ENCODE measurements at places on chromosomes 3 and 15.

DNA sequence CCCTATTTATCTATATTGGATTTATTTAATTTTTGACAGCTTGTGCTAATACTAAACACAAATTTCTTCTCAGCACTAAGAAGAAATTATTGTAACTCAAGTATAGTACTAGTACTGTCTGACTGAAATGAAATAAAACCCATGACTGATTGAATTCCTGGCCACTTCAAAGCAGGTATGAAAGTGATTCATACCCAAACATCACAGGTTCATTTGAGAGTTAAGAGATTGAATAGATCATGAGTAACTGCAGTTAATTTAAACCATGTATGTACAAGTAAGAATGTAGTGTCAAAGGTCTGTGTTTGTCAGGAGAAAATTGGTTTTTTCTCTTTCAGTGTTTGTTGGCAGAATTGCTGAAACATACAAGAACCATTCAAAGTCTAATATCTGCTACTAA is 332.0 kb upstream of the GRM7 start:
- DNase-seq = no peak

- DNase-seq = no peak
Measured at GRCh38 chr3:29186131-29186599, 94.7 kb upstream of the RBMS3 start.

DNA sequence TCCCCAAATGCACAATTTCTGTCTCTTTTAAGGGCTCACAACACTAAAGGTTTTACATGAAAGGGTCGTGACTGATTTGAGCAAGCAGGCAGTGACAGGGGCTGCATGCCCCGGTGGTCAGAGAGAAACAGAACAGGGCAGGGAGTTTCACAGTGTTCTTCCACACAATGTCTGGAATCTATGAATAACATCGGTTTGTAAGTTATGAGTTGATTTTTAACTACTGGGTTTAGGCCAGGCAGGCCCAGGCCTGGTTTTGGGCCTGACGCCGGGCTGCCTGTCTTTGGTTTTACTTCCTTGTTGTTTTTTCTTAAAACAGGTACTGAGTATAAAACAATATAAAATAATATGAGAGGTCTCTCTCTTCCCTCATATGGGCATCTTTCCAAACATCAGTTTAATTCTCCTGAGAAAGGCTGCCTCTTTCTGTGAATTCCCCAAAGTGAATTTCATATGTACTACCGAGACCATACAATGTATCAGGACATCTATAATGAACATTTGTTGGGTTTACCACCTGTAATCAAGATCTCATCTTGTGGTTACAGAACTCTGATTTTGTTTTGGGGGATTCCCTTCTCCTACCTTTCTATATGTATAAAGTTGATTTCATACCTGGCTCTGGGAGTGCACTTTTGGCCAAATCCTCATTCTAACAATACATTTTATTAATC is 74.4 kb downstream of the CD200 start:
- no peak for DNase-seq

DNA sequence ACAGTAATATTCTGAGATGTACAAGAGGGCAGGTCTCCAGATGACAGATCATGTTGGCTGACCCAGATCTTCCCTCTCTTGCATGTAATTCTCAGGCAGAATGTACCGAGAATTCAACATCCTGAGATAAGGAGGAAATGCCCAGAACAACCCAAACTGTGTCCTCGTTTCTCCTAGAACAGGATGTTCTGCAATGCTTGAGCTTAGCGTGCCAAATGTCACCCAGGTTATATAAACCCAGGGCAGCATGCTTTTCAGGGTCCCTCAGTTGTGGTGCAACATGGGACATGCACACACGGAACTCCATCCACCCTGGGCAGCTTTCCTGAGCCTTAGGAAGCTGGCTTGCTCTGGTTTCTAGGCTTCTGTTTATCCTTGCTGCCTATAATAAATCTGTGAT is 102.1 kb upstream of the CMC1 start:
- no peak for DNase-seq

- DNase-seq = no peak
Measured at GRCh38 chr3:122268257-122269024, 56.6 kb upstream of the CSTA start.

GRCh38 chr3:152459118-152459515 is 190.4 kb downstream of the MBNL1 start:
- DNase-seq = peak; percentile 27

- DNase-seq = no peak
Measured at GRCh38 chr3:82595530-82595929, 834.1 kb upstream of the GBE1 start.

DNA sequence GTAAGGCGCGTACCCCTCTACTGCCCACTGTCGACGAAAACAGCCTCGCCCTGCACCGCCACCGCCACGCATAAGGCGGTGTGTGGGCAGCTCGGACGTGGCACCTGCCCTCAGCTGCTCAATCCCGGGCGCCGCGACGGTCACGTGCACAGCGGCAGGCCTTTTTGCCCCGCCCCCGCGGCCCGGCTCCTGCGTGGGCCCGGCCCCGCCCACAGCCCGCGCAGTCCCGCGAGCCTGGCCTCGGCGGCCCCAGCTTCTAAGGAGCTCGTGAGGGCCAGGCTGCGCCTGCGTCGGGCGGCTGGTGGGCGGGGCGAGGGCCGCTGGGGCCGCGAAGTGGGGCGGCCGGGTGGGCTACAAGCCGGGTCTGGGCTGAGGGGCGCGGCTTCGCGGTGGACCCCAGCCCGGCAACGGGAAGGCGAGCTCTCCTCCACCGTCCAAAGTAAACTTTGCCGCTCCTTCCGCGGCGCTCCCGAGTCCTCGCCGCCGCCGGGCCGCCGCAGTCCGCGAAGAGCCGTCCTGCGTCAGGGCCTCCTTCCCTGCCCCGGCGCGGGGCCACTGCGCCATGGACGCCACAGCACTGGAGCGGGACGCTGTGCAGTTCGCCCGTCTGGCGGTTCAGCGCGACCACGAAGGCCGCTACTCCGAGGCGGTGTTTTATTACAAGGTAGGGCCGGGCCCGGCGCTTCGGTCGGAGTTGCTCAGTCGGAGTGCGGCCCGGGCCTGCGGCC is at the start of gene CAPN7:
Gene CAPN7, plus strand, starts transcription at position 313 of the 728 bp plus-strand sequence. Its CDS starts 250 bp downstream, at position 563.
- DNase-seq = peak; percentile 95

DNA sequence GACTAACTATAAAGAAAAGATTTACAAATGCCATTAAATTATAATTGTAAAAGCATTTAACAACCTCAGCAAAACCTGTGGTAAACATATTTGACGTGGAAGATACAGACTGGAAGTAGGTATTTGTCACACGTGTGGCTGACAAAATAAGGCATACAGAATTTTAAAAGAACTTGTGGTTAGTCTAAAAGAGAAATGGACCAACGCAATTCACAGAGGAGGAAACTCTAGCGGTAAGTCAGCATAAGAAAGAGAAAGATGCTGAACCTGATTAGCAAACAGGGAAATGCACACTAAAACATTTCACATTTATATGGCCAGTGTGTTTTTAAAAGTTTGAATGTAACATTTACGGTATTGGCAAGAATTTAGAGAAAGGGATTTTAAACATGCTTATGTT is 35.3 kb downstream of the KCNH8 start:
- no peak for DNase-seq

DNA sequence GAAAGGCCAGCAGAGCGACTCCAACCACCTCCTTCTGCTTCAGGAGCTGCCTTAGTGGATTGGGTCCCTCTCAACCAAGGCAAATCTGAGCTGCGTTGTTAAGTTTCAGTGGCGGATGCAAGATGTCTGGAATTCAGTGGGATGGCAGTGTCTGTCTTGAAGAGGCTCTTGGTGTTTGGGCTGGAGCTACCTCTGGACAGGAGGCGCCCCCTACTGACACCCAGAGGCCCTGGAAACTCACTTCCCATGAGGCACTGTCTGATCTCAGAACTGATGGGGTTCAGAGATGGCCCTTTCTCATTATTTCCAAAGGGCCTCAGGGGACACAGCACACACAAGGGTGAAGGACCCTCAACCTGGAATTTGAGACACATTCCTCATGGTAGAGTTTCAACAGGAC is 6.0 kb upstream of the SLC28A1 start:
- peak; percentile 73 for DNase-seq

All from trophoblast cell (in vitro differentiated cells and primary cell).